Dermis blood vessel endothelial cell (primary cell): ENCODE measurements at places on chromosomes 2 and 18. TPM values are rescaled to one million over a fixed set of nuclear protein-coding genes. Genes with fewer than 3 reads are reported as not detected.

- no peak for DNase-seq
These were observed 476.4 kb upstream of the CHST9 start for GRCh38 chr18:27661320-27662018.

GRCh38 chr2:238700117-238700457, 147.8 kb upstream of the TWIST2 start:
- DNase-seq: no peak

DNA sequence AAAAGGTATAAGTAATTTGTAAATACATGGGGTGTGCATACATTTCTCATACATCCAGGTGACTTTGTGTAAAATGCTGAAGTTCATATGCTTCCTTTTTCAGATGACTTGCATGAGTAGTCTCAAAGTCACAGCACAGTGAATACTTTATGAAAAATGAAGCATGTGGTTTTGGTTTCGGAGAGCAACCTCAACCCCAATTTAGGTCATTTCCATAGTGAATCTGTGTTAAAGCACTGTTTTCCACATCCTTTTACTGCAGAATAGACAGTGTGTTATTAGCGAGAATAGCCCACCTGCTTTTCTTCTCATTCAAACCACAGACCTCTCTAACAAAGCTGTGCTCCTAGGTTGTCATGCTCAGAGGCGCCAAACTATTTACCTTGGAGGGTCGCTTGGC, 204.4 kb upstream of the RASGRP3 start:
- no peak for DNase-seq

CCDC148 gene
- total RNA-seq: 0.42 and 0.51 TPM in 2 replicates

TMEM247 gene
- not detected in 2 replicates for total RNA-seq
